ENCODE measurements at places on chromosomes 7 and 10. TPM values are rescaled to one million over a fixed set of nuclear protein-coding genes. Genes with fewer than 3 reads are reported as not detected.

GRCh38 chr7:48734695-48735406 is 189.5 kb upstream of the CDC14C start:
- no peak for DNase-seq

DNA sequence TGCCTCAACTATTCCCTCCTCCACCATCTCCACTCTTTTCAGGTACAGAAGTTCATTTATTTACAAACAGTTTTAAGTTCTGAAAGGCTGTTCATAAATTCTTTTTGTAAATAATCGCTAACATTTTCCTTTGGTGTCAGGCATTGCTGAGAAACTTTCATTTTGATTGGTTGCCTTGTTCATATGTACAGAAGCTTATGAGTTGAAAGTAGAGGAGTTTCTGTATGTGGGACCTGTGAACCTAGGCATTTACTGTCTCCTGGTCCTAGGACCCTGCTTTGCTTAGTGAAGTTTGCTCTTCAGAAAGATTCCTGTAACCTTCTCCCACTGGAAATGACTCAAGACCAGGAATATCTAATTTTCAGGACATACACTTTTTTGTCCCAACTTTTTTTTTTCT is 30.4 kb downstream of the CCSER2 start:
- DNase-seq: no peak

DNA sequence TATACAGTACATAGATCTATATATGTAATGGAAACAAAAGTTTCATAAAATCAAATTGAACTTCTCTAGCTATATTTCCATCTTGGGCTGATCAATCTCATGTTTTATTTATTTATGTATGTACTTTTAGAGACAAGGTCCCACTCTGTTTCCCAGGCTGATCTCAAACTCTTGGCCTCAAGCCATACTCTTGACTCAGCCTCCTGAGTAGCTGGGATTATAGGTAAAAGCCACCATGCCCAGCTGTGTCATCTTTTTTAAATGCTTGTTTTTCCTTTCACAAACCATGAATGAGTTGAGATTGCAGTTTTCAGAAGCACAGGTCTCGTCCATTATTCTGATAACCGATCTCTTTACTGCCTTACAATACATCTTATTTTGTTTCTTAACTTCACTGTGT is 400.9 kb downstream of the KCNMA1 start:
- DNase-seq: peak; percentile 36

- no peak for DNase-seq
These were observed 357.3 kb downstream of the CRPPA start for GRCh38 chr7:16063716-16064675.

DNA sequence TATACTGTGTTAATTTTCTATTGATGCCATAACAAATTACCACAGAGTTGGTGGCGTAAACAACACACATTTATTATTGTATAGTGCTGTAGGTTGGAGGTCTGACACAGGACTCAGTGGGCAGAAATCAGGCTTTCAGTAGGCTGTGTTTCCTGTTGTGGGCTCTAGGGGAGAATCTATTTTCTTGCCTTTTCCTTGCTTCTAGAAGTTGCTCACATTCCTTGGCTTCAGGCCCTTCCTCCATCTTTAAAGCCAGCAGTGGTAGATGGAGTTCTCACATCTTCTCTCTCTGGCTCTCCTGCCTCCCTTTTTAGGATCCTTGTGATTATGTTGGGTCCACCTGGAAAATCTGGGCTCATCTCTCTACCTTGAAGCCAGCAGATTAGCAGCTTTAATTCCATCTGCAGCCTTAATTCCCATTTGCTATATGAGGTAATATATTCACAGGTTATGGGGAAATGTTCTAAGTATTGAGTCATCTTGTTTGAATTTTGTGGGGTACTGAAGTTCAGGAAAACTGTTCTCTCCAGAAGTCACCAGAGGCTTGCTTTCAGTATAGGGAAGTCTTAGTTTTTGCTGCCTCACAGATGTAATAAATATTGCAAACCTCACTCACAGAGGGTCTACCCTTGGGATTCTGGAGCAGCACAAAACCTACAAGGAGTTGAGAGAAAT is 38.9 kb downstream of the CCNY start:
- DNase-seq: no peak

- DNase-seq: peak; percentile 75
These were observed 41.8 kb upstream of the GJD4 start for GRCh38 chr10:35563261-35563891.

The CALY gene
- total RNA-seq: not detected
